Left kidney (tissue), 8 donors: ENCODE measurements at places on chromosomes 3 and 15.

DNA sequence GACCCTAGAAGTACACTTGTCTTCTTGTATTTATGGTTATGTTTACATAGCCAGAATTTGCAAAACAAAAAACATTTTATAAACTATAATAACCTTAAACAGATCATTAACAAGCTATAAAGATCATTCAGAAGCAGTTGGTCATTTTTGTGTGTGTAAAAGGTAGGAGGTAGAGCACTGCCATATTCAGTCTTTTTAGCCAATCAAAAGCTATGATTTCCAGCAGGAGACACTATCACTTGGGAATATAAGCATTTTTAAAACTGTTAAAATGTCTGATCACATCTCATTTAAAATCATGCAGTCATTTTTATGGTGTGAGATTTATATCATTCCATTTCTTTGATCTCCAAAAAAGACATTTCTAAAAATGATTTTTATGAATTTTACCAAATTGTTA, 42.6 kb upstream of the ATP2C1 start:
- no peak for DNase-seq

- DNase-seq = no peak
Observed at GRCh38 chr3:152209776-152210175, 59.0 kb upstream of the MBNL1 start.

DNA sequence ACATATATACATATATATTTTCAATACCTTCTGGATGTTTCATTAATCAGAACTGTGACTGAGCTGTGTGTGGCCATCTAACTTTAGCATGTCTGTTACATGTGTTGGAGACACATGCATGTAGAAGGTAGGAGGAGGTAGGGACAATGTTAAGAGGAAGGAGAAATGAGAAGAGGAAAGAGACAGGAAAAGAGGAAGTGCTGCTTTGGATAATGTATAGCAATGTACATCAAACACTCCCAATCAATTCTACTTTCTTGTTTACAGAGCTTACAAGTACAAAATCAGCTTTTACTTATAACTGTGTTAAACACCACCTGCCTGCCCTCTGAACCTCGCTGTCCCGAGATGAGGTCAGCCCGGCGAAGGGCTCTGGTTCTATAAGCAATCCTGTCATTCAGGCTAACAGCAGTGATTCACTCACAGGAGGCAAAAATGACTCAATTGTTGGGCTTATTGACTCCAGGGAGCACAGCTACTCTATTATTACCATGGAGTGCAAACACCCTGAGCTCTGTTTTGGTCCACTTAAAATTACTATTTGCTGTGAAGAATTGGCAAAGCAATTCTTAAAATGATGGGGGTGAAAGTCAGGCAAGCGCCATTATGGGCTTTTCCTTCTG, 188.9 kb downstream of the MEIS2 start:
- no peak for DNase-seq

GRCh38 chr3:158568784-158569183, 2.2 kb upstream of the MLF1 start:
- DNase-seq = no peak
